ENCODE measurements at places on chromosomes 7 and 10.

DNA sequence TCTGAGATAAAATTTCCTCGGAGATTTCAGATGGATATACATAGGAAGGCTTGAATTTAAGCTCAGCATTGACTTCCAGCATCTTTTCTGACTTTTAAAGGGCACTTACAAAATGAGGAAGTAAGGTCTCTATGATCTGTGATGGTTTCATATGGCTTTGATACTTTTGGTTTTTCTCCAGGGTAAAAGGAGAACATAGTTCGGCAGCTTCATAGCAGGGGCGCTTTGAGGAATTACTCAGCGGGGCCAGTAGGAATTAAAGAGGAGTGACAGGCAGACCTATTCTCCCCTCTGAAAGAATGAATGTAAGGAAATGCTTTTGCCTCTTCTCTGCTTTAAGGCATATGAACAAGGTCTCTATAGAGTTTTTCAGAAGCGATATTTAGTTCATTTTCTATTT, 80.0 kb upstream of the PCDH15 start:
- DNase-seq, result no peak

DNA sequence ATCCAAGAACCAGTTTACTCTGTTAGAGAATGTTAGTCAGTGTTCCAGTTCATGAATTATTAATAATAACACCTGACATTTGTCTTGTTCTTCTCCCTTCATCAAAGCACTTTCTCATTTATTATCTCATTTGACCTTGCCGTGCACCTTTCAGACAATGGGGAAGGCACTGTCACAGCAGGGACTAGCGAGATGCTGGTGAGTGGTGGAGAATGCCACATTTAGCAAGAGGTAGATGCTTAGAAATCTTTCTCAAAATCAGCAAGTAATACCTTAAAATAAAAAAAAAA, 34.2 kb upstream of the XRCC2 start:
- DNase-seq, result no peak

- no peak for DNase-seq
Observed at GRCh38 chr10:983971-984655, 4.1 kb upstream of the GTPBP4 start.

DNA sequence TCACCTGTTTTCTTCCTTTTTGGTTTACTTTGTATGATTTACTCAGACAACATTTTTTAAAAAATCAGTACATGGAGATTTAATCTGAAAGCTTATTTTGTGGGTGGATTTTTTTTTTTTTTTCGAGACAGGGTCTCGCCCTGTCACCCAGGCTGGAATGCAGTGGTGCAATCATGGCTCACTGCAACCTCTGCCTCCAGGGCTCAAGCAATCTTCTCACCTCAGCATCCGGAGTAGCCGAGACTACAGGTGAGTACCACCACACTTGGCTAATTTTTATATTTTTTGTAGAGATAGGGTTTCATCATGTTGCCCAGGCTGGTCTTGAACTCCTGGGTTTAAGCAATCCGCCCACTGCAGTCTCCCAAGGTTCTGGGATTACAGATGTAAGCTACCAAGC, 2.5 kb downstream of the GSTO1 start:
- DNase-seq, result no peak

DNA sequence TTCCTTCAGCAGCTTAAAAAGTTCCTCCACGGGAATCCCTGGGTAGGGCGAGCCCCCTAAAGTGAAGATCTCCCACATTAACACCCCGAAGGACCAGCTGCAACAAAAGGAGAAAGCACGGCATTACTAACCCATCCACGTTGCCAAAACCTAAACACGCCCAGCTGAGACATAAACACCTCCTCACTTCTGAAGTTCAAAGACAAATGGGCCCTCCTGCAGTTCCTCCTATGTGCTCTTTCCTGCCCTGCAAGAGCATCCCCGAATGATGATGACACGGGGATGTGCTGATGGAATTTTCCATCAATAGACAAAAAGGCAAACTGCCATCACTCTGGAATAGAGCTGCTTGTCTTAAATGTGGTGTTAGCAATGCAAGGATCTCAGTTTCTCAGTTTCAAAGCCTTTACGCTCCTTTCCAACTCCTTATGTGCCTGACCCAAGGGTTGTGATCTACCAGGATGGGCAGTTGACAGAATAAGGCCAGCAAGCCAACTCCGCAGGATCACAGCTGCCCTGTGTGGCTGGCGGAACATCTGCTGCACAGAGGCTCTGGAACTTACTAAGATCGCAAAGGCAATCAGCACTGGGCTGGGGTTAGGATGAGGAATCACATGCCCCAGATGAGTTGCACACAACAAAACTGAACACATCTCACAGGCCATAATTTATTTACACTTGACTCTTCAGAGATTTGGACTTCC, 112.7 kb downstream of the FGFR2 start:
- DNase-seq, result no peak

DNA sequence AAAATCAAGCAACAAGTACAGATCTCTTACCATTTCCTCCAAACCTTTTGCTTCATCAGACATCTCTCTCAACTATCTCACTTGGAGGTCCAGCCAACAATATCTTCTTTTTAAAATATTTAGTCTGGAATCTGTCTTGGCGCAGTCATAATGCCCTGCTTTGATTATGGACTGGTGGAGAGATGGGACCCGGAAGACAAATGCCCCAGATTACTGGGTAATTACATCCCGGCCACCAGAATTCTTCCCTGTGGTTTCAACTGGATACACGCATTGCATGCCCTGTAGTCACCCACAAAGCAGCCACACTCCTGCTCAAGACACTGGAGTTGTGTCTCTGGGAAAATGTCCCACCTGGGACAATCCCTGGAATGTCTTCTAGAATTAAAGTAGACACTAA, 65.5 kb downstream of the BPGM start:
- DNase-seq, result no peak
